ENCODE measurements at places on chromosomes 16 and 17. TPM values are rescaled to one million over a fixed set of nuclear protein-coding genes. Genes with fewer than 3 reads are reported as not detected.

Gene TBC1D3E
- not detected for total RNA-seq

Gene SDK2
- 9.3 TPM for total RNA-seq

Gene ZSCAN10
- total RNA-seq = 0.85 TPM

Gene RMI2
- total RNA-seq = 3.5 TPM

Gene TEX14
- 0.51 TPM for total RNA-seq

Gene PYDC1
- not detected for total RNA-seq

Gene GUCY2D
- total RNA-seq = 0.07 TPM

Gene TBX21
- total RNA-seq = 21.7 TPM

Gene SLC38A8
- not detected for total RNA-seq

Gene YPEL3
- 196 TPM for total RNA-seq

Gene AOC3
- 32.5 TPM for total RNA-seq

Gene TK1
- 10.8 TPM for total RNA-seq

Gene ZG16
- not detected for total RNA-seq

Gene KRTAP4-2
- total RNA-seq = not detected

Gene TBC1D3D
- not detected for total RNA-seq

Gene MT1A
- not detected for total RNA-seq

Gene CEP112
- total RNA-seq = 19.4 TPM

Gene CD300E
- total RNA-seq = 5.3 TPM

Gene PIMREG
- total RNA-seq = 11.6 TPM

Gene RCVRN
- total RNA-seq = 0.26 TPM
